Immature natural killer cell (primary cell): ENCODE measurements at places on chromosomes 3 and 15.

GRCh38 chr3:59247402-59247841 lies 197.6 kb upstream of the CFAP20DC start:
- DNase-seq = no peak

DNA sequence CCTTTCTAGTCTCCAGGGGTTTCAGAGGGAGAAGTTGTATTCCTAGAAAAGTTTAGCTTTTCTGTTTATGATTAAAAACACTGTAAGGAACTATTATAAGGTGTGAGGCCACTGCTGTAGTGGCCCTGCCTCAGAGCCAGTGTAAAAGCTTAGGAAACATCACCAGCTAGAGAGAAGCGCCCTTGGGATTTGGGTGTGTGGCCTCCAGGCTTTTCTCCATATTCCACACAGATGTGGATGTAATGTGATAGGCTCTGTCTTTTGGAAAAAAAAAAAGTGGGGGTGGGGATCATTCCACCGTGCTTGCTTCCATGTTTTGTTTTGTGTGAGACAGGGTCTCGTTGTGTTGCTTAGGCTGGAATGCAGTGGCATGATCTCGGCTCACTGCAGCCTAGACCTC lies 13.9 kb downstream of the SEC61A1 start:
- no peak for DNase-seq

DNA sequence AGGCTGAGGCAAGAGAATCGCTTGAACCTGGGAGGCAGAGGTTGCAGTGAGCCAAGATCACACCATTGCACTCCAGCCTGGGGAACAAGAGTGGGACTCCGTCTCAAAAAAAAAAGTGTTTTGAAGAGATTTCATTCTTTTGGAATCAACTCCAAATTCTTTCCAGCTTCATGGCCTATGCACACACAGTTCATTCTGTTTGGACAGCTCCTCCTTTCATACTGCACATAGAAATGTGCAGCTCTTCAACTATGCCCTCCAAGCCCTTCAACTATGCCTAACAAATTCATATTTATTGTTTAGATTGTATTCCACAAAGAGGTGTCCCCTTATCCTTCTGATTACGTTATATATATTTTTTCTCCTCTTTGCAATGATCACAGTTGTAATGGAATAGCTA lies 4.2 kb downstream of the TP53BP1 start:
- no peak for DNase-seq

DNA sequence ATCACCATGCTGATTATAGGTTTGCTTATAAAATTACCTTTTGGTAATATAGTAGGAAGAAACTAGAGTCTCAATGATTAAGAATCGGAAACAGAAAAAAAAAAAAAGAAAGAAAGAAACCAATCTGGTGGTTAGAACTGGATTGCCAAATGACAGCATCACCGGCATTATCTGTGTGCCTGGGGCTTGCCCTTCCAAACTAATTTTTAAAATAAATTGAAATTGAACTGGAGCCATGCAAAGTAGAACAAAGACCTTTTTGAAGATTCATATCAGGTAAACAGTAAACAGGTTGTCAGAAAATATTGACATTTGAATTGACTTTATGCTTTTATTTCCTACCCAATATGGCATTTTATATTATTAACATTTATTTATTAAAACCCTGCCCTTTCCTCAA lies 11.2 kb upstream of the CPB1 start:
- no peak for DNase-seq

GRCh38 chr3:194967151-194968117 lies 281.8 kb downstream of the FAM43A start:
- DNase-seq = no peak

GRCh38 chr3:55823829-55824228 lies 336.7 kb upstream of the WNT5A start:
- no peak for DNase-seq

DNA sequence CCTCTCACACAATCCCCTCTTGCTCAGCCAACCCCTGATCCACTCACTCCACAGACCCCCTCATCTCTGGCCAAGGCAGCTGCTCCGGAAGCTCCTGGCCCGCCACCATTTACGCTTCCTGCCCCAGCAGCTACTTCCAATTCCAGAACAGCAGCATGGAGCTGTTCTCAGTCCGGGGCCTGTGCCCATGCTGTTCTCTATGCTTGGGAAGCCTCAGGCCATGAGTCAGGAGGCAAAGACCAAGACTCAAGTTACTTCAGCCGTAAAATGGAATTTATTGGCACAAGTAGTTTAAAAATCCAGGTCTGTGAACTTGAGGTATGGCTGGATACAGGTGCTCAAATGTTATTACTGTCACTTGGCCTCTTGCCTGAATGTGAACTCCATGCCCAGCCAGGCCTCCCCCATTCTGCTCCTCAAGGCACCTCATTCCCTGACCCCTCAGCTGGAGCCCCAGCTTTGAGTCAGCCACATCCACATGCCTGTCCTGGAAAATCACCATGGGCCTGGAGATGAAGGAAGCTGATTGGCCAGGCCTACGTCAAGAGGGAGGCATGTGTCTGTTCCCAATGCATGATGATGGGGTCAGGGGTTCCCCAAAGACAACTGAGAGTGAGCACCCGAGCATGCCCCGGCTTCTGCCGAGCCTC lies 31.4 kb upstream of the CACNA2D2 start:
- DNase-seq = no peak

- no peak for DNase-seq
Measured at GRCh38 chr3:188319569-188319968, 165.6 kb downstream of the LPP start.
